ENCODE measurements at places on chromosomes 5 and 9.
A peak's percentile ranks its signal among the peaks of the same experiment; 100 is the strongest.

GRCh38 chr5:27608992-27609391, 570.6 kb upstream of the CDH9 start:
- no peak for DNase-seq

- DNase-seq = peak; percentile 18
Observed at GRCh38 chr9:133023117-133023890, 7.5 kb upstream of the GTF3C5 start.

- DNase-seq = no peak
Observed at GRCh38 chr9:86842573-86842972, 104.7 kb downstream of the GAS1 start.

GRCh38 chr9:133127340-133127981, 6.4 kb upstream of the RALGDS start:
- no peak for DNase-seq

- DNase-seq = no peak
Observed at GRCh38 chr5:172870291-172870714, 36.3 kb downstream of the ERGIC1 start.

DNA sequence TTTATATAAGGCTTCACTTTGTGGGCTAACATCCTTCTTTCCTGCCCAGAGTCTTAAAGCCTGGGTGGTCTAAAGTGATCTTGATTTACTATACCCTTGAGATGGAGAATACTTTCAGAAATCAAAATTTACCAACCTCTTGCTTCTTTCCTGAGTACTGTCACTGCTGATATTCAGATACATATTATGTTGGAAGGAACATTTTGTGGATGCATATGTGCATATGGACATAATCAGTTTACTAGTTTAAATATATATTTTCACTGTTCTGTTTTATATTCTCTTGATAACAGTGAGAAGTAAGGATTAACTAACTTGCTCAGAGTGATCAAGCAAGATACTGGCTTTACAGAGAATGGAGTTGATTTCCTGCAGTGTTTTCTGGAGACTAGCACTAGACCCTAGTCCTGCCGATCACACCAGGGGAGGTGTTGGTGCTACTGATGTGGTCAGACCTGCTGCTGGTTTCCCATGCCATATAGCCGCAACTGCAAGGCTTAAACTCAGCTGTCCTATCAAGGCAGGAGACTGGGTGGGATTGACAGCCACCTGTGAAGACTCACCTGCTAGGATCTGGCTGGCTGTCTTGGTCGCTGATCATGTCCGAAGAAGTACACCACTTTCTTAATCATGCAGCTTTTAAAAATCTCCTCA, 57.6 kb downstream of the SLF1 start:
- no peak for DNase-seq

GRCh38 chr9:29150606-29151005, 1577.3 kb upstream of the C9orf72 start:
- DNase-seq = no peak

DNA sequence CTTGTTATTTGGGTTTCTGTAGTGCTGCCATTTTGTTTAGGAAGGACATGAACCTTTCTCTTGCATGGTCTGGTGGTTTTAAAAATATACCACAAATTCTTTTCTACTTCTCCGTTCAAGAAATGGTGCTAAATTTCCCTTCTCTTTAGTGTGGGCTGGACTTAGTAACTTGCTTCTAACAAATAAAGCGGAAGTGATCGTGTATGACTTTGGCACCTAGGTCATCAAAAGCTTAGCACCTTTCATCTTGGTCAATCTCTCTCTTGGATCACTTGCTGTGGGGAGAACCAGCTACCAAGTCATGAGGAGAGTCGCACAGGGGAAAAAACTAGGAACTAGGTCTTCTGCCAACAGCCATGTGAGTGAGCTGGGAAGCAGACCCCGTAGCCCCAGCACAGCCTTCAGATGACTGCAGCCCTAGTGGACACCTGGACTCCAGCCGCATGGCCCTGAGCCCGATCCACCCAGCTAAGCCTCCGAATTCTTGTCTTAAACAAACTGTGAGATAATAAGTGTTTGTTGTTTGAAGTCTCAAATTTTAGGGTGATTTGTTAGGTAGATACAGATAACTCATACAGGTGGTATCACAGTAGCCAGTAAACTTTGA, 87.7 kb upstream of the CKMT2 start:
- DNase-seq = no peak

DNA sequence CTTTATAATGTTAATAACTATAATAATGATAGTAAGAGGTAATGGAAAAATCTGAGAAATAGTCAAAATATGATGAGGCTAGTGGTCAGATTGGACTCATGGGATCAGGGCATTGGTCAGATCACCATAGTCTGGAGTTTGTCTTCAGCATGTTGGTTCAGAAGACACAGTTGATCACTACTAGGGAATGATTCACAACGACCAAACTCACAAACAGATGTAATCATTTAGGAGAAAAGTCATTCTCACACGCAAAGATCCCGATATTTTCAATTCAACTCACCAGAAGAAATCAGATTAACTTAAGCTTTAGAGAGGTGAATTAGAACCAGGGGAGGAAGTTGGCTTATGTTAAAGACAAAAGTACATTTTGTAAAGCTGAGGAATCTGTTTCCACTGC, 131.8 kb downstream of the LURAP1L start:
- no peak for DNase-seq

DNA sequence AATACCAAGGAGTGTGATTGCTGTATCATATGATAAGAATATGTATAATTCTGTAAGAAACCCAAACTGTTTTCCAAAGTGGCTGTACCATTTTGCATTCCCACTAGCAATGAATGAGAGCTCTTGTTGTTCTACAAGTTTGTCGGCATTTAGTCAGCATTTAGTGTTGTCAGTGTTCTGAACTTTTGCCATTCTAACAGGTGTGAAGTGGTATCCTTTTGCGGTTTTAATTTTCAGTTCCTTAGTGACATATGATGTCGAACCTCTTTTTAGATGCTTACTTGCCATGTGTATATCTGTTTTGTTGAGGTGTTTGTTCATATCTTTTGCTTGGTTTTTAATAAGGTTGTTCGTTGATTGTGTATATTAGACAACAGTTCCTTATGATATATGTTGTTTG, 296.3 kb upstream of the IZUMO3 start:
- no peak for DNase-seq

DNA sequence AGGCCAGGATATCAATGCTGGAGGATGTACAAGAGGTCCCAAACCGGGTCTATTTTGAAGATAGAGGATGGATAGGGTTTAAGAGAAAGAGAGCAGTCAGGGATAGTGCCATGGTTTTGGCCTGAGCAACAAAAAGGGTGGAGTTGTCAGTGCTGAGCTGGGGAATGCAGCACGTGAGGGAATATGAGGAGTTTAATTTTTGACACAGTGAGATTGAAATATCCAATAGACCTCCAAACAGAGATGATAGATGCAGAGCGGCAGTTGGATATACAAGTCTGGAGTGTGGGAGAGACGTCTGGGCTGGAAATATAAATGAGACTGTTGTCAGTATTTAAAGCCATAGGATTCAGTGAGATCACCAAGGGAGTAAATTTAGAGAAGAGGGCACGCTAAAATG, 136.7 kb upstream of the EFNA5 start:
- DNase-seq = no peak

GRCh38 chr9:116238776-116239340, 85.3 kb downstream of the PAPPA start:
- no peak for DNase-seq

DNA sequence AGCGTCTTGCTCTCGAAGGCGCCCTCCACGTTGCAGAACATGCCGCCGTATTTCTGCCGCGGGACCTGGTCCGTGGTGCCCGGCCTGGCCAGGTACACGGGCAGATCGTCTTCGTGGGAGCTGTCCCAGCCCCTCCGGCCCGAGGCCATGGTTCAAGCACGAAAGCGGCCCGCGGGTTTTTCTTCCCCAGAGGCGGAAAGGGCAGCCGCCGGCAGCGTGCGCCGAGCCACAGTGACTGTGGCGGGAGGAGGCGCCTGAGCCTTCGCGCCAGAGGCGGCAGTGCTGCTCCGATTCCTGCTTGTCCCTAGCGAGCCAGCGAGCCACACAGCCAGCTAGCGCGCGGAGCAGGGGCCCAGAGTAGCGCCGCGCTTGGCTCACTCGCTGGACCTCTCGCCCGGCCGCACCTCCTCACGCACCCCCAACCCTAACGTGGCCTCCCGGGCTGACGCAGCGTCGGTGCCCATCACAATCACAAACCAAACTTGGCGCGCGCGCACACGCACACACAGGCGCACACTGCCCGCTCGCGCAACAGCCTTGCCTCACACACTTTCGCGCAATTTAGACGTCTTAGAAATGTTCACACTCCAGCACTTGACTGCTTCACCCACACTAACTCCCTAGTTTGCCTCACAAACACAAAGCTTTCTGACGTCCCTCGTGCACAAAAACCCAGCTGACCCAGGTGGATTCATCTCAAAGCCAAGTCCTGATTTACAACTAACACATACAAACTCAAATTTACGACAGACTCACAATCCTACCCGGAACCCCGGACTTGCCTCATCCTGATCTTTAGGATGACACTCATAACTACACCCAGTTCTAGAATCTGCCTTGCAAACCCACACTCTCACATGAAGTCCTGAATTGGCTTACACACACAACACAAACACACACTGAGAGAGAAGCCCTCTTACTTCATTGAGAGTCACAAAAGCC, at the start of gene DPYSL3:
Gene DPYSL3 (minus strand): TSS at position 359 of the 942 bp plus-strand sequence. CDS start 210 bp downstream, at position 149.
- peak; percentile 89 for DNase-seq

DNA sequence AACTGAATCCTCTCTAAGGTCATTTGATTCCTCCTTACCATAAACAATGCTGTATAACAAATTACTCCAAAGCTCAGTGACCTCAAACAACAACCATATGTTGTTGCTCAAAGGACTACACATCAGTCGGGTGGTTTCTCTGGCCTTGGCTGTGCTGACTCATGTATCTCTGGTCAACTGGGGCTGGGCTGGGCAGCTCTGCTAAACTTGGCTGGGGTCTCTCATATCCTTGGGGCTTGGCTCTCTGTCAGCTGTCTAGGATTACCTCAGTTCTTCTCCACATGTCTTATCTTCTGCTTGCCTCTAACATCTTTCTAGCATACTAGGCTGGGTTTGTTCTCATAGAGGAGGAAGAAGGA, 86.4 kb downstream of the GALNT10 start:
- DNase-seq = peak; percentile 55

DNA sequence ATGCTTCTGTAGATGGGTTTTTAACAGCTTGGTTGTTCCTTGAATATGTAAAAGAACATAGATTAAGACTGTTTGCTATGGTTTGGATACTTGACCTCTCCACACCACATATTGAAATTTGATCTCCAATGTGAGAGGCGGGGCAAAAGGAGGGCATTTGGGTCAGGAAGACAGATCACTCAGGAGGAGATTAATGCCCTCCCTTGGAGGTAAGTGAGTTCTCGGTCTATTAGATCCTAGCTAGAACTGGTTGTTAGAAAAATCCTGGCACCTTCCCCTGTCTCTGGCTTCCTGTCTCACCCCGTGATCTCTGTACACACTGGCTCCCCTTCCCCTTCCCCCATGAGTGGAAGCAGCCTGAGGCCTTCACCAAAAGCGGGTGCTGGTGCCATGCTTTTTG, 281.1 kb upstream of the ANKRD55 start:
- no peak for DNase-seq

DNA sequence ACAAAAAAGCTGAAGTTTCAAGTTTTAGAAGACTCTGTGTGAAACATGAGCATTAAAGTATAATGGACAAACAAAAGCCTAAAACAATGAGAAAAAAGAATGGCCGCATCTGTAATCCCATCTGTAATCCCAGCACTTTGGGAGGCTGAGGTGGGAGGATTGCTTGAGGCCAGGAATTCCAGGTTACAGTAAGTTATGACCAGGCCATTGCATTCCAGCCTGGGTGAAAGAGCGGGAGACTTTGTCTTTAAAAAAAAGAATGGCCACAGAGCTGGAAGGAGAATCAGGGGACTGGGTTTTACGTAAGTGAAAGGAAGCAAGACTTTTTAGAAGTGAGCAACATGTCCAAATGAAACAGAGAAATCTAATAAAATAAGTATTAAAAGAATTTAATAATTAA, 2.6 kb upstream of the ATG10 start:
- DNase-seq = no peak

GRCh38 chr5:166262395-166262794, 2029.0 kb upstream of the WWC1 start:
- DNase-seq = no peak
